ENCODE measurements at places on chromosomes 5 and 9.

- DNase-seq = no peak
These were observed 30.0 kb downstream of the TGFBR1 start for GRCh38 chr9:99134893-99135341.

DNA sequence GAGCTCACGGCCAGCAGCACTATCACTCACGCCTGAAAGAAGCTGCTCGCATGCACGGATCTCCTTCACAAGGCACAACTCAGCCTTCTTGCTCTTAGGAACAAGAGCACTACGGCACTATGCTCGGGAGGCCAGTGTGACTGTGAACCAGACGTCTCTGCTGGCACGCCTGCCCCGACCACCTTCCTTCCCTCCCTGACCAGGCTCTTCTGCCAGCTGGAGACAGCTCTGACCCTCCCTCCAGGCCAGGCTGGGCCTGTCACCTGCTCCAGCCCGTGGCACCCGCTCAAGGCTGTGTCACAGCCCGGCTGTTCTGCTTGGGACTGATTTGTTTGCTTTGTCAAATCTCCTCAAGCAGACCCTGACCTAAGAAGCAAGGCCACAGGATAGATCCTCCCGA is 7.0 kb downstream of the TBC1D9B start:
- no peak for DNase-seq

DNA sequence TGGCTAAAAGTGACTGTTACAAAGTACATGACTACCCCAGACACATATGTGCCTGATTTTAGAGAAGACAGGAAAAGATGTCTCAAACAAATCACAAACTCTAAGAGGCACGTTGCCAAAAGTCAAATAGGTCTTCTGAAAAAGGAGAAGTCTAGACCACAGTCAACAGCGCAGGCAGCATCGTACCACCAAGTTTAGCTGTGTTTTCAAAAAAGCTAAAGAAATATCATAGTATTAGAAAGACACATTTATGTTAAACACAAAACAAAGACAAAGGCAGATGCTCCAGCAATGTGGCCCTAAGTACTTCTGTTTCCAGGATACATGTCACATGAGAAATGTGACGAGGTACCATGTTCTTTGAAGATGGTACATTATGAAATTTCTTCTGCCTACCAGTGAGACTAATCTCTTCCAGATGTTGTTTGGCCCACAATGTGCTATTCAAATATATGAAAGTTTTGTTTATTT is 43.5 kb downstream of the LPAR1 start:
- no peak for DNase-seq

DNA sequence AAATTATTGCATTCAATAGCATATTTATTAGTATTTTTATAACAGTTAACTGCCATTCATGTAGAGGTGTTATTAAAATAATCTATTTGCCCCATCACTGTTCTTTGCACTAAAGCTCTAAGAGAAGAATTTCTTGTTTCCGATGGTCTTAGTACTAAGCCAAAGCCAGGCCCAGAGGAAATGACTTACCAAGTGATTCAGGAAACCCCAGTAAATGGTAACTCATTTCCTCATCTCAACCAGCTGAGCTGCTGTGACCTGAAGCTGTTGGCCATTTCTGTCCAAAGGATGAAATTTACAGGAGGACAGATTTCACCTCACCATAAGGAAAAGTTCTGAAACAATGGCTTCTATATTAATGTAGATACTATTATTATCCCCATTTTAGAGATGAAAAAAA is 117.0 kb downstream of the PIK3R1 start:
- DNase-seq = no peak

DNA sequence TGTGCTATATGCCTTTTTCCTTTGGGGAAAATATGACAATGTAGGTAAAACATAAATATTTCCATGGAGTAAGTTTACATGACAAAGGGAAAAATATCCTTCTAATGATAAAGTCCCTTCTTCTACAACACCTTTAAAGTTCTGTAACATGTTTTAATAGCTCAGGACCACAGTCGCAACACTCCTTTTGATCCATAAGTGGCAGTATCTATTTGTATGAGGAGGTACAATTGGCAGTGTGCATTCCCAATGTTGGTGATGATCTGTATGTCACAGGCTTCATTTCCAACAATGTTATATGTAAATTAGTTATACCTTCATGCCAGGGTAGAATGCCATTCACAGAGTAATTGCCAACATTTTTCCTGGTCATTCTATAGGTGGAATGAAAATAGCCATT is 127.1 kb upstream of the CCNH start:
- DNase-seq = no peak

GRCh38 chr5:80865551-80865950 is 94.6 kb upstream of the RASGRF2 start:
- DNase-seq = no peak

GRCh38 chr5:138336952-138337684 is 948 bp upstream of the FAM53C start:
- no peak for DNase-seq

DNA sequence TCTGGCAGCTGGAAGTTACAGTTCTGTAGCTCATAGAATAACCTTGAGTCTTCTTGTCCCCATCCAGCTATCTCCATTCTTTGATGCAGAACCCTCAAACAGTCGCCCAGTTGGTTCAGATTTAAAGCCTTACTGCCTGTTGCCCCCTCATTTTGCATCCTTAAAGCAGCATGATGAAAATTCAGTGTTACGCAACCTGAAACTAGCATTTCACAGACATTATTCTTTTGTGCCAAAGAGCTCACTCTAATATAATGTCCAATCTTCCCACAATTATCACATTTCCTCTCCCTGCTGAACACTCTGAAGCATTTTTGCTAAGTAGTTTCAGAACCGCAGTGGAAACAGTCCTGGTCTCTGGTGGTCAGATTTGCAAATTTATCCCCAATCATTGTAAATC is 318.0 kb downstream of the PSAT1 start:
- DNase-seq = no peak

- no peak for DNase-seq
These were observed 983 bp downstream of the RCL1 start for GRCh38 chr9:4793459-4794395.

GRCh38 chr5:7686794-7687193 is 164.1 kb downstream of the CFAP90 start:
- no peak for DNase-seq

GRCh38 chr5:88518131-88519016 is 249.7 kb upstream of the TMEM161B start:
- no peak for DNase-seq

GRCh38 chr5:6565492-6565891 is 67.4 kb downstream of the NSUN2 start:
- no peak for DNase-seq

- no peak for DNase-seq
These were observed 16.8 kb downstream of the AOPEP start for GRCh38 chr9:94743035-94743954.

GRCh38 chr5:158344376-158344775 is 485.4 kb upstream of the CLINT1 start:
- DNase-seq = no peak

DNA sequence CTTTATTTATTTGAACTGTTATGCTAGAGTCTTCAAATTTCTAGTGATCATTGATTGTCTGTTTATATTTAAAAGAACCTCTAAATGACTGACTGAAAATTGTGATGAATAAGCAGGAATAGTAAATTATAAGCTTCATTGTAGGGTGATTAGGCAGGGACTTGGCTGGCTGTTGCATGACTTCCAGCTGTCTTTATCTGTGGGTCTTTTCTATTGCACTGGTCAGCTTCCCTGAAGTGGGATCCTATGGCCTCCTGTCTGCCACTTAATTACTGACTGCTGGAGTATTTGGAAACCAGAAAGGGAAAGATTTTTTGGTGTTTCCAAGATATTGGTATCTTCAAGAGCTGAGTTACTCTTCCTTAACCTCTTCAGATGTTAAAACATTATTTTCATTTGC is 123.0 kb upstream of the CCNH start:
- DNase-seq = no peak

- no peak for DNase-seq
These were observed 6.6 kb downstream of the CDC14B start for GRCh38 chr9:96612966-96613589.

GRCh38 chr5:35205606-35206005 is 24.7 kb downstream of the PRLR start:
- DNase-seq = no peak

GRCh38 chr5:175336781-175337180 is 107.2 kb downstream of the DRD1 start:
- DNase-seq = no peak

DNA sequence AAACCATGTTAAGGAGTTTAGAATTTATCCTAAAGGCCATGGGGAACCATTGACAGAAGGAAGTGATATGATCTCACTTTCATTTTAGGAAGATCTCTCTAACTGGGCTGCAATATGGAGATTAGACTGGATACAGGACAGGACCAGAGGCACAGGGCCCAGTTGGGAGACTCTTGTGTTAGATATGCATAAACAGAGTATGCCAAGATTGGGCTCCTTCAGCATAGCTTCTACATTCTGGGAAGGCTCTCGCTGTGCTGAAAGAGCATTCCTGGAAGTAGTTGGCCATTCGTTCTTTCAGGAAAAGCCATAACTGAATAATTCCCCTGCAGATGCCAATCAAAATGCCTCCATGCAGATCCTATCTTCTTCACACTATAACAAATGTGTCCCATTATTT is 204.5 kb downstream of the CWC27 start:
- no peak for DNase-seq

- no peak for DNase-seq
These were observed 183.9 kb downstream of the SLIT3 start for GRCh38 chr5:169116961-169117461.

DNA sequence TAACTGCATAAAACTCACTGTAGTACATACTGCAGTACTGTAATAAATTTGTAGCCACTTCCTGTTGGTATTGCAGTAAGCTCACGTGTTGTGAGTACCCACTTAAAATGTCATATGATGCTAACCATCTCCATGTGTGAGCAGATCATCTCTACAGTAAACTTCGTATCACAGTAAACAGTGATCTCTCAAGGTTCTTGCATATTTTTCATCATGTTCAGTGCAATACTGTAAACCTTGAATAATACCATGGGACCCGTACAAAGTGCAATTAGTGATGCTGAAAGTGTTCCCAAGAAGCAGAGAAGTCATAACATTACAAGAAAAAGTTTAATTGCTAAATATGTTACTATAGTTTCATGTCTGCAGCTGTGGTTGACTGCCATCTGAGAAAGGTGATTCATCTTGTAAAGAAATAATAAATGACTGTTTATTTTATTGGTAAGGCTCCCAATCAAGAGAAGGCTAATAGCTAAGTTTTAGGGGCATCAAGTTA is 253.8 kb upstream of the POU5F2 start:
- DNase-seq = no peak

- DNase-seq = no peak
These were observed 27.8 kb downstream of the PTTG1 start for GRCh38 chr5:160449458-160449857.

DNA sequence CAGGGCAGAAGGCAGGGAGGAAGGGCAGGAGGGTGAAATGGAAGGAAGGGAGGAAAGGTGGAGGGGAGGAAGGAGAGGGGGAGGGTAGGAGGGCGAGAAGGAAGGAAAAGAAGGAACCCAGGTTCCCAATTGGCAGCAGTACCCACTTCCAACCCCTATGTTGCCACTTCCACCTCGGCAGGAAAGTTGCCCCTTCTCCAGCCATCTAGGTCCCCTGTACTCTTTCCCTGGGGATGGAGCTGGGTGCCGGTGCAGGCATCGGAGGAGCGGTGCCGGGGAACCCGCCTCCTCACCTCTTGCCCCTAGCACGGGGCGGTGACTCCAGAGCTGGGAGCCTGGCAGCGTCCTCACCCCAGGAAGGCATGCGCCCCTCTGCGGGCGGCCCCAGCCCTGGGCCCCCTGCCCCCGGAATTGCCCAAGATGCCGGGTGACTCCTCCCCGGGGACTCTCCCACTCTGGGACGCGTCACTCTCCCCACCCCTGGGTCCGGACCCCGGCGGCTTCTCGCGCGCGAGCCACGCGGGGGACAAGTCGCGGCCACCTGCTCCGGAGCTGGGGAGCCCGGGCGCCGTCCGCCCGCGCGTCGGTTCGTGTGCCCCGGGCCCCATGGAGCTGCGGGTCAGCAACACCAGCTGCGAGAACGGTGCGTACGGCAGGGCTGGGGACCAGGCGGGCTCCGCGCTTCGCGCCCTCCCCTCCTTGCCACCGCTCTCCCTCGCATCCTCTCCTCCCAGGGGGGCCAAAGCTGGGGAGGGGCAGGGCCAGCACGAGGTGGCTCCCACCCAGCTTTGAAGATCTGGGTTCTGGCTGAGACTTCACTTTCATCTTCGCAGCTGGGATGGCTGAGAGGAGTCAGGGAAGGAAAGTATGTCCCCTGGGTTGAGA is at the start of gene NIPAL4:
NIPAL4 (plus strand) TSS at position 499 of the 885 bp plus-strand sequence; CDS start at position 607, 108 bp downstream.
- DNase-seq = no peak

- DNase-seq = no peak
These were observed 8.7 kb upstream of the AGPAT2 start for GRCh38 chr9:136695955-136696354.

- DNase-seq = no peak
These were observed 6.3 kb downstream of the PDCL start for GRCh38 chr9:122822056-122822455.

DNA sequence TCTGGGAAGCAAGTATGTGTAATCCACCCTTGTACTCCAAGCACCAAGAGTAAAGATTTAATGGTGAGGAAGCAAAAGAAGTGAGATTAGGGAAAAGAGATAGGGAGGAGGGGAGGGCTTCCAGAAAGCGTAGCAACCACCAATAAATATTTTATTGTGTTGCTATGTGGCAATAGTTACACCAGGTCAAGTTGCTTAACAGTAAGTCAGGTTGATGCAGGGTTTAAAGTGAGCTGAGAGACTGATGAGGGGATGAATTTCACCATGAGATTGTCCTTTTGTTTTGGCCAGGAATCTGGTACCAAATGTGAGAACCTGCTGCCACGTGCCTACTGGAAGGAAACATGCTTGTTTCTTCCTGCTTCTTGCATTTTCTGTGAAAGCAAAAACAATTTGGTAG is 62.7 kb downstream of the PCSK5 start:
- DNase-seq = no peak

DNA sequence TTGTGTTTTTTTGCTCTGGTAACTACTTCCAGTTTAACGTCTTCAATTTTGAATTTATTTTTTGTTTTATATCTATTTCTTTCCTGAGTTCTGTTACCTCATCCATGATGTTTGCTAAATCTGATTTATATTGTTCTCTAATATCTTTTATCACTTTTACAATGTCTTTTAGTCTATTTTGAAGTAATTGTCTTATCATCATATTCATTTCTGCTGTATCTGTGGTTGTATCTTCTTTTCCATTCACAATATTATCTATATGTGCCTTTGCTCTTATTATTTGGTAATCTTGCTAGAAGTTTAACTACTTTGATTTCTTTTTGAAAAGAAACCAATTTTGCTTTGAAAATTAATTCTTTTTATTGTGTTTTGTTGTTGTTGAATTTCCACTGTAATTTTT is 43.6 kb downstream of the OSMR start:
- DNase-seq = no peak

GRCh38 chr9:34279411-34279810 is 49.7 kb downstream of the KIF24 start:
- no peak for DNase-seq

GRCh38 chr5:57900381-57900944 is 417.9 kb upstream of the ACTBL2 start:
- DNase-seq = no peak

GRCh38 chr5:53749621-53750020 is 189.2 kb downstream of the NDUFS4 start:
- no peak for DNase-seq
